ENCODE measurements at places on chromosomes 4 and X.

- no peak for DNase-seq
Observed at GRCh38 chrX:108131471-108131870, 39.9 kb downstream of the ATG4A start.

DNA sequence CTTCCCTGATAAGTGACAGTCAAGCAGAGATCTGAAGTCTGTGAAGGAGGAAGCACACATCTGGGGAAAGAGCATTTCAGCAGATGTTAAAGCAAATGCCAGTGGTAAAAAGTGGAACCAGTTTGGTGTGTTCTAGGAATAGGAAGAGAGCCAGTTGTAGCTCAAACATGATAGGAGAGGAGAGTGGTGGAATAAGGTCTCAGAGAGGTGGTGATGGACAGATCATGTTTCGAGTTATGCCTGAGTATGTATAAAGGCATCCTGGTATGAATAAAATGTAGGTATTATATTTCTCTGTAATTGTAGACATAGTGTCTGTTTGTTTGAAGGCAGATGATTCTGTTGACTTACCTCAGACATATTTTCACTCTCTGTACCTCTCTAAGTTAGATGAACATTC, 89.1 kb downstream of the LARP7 start:
- no peak for DNase-seq

DNA sequence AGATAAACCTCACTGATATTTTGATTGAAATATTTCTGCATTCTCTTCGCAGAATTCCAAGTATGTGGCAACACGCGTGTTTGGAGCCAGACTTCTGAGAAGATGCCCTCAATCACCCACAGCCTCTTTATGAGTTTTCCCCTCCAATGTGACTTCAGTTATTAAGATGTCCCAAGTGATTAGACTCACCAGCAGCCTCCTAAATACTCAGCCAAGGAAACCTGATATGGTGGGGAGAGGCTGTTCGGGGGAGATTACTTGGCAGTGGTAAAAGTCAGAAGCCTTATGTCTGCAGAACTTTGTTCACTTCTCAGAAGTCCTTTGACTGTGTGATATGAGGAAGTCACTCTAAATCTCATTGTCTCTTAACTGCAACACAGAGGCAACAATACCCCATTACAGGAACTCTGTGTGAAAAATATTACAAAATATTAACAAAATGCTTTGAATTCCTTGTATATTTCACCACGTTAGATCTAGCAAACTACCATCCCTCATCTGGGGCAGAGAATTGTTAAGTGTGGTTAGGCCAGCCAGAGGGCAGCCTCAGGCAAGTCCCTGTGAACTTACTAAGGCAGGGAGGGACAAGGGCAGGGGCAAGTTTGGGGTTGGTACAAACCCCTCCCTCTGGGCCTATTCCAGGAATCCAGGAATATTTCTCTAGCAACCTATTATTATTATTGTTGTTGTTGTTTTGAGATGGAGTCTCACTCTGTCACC, 151.4 kb upstream of the USP9X start:
- peak; percentile 71 for DNase-seq

- no peak for DNase-seq
Observed at GRCh38 chr4:181949704-181950312, 293.4 kb upstream of the TENM3 start.

- no peak for DNase-seq
Observed at GRCh38 chr4:112329672-112330375, 32.7 kb downstream of the ALPK1 start.

- DNase-seq, result no peak
Observed at GRCh38 chr4:51884055-51884454, 41.1 kb downstream of the DCUN1D4 start.

- DNase-seq, result peak; percentile 63
Observed at GRCh38 chr4:79576429-79576753, 168.4 kb upstream of the GK2 start.

- DNase-seq, result no peak
Observed at GRCh38 chr4:77126809-77127208, 30.2 kb upstream of the CCNG2 start.

GRCh38 chr4:56656346-56656643, 24.8 kb downstream of the HOPX start:
- DNase-seq, result no peak

DNA sequence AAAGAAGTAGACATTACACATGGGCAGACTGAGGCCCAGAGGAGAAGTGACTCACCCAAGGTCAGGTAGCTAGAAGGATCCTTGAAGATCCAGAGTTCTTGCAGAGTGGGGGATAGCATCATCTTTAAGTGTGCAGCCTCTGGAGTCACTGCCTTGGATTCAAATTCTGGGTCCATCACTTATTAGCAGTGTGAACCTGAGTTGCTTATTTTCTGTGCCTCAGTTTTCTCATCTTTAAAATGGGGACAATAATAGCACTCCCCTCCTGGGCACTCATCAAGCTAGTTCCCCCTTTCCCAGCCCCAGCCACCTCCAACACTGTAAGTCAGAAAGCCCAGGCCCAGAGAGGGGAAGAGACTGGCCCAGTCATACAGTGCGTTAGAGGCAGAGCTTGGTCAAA, 141.8 kb upstream of the PJA1 start:
- DNase-seq, result no peak

DNA sequence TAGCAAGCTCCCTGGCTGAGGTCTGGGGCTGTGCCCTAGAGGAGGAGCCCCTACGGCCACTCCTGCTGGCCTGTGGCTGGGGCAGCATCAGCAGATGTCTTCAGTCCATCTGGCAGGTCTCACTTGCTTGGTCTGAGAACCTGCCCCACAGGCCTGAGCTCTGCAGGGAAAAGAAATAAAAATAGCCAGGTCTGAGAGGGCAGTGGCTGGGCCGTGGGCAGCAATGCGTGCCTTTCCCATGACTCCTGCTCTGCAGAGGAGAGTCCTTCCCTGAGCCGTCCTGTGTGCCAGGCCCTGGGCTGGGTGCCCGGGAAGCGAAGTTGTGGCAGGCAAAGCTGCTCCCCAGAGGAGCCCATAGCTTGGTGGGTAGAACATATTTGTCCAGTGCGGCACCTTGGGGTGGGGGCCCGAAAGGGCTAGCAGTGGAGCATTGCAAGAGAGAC, 11.3 kb upstream of the KIAA0232 start:
- DNase-seq, result no peak

- DNase-seq, result peak; percentile 76
Observed at GRCh38 chr4:181528570-181529184, 714.5 kb upstream of the TENM3 start.

All from SK-N-DZ (cell line).